Articular chondrocyte of knee joint (primary cell): ENCODE measurements at places on chromosomes 1 and 21. TPM values are rescaled to one million over a fixed set of nuclear protein-coding genes. Genes with fewer than 3 reads are reported as not detected.

XCL2 gene
- not detected in 2 replicates for total RNA-seq

NPHP4 gene
- total RNA-seq, result 6.1 and 7.1 TPM in 2 replicates

IL20 gene
- not detected in 2 replicates for total RNA-seq

NTMT2 gene
- not detected in 2 replicates for total RNA-seq

HSD3B2 gene
- not detected in 2 replicates for total RNA-seq

LCE3D gene
- not detected in 2 replicates for total RNA-seq

HORMAD1 gene
- 0.13 and 0.65 TPM in 2 replicates for total RNA-seq

AGMAT gene
- total RNA-seq, result 1.8 and 2.1 TPM in 2 replicates

SLC1A7 gene
- under 0.01 and 0.11 TPM in 2 replicates for total RNA-seq

LMX1A gene
- total RNA-seq, result not detected in 2 replicates
